ENCODE measurements at places on chromosomes 3 and 15. TPM values are rescaled to one million over a fixed set of nuclear protein-coding genes. Genes with fewer than 3 reads are reported as not detected.

CNOT10 gene
- total RNA-seq, result 26.1 TPM

RHCG gene
- 3.0 TPM for total RNA-seq

CCDC71 gene
- 14.1 TPM for total RNA-seq

ITGA11 gene
- total RNA-seq, result 0.28 TPM

DNA sequence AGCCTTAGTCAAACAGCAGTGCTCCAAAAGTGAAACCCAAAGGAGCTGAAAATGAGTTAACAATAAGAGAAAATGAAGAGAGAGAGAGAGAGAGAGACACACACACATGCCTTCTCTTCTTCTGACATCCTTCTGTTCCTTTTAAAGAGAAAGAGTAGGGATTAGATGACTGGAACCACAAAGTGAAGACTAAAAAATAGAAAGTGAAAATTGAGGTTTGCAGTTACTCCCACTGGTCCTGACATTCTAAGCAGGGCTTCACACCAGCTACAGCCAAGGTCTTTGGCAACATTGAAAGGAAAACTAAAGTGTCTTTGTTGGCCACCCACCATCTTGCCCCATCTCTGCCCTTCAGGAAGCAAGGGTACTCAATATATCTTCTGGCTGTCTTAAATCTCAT is 59.2 kb downstream of the USP50 start:
- H3K4me1 ChIP-seq, result no peaks in the 10 kb centered on the region
- H3K36me3 ChIP-seq, result peaks cover 26% of the 10 kb centered on the region
- H3K4me3 ChIP-seq, result no peak overlapping the region
- H3K27ac ChIP-seq, result no peak overlapping the region

GRCh38 chr3:1092771-1093170 is at the start of gene CNTN6:
Gene CNTN6 (plus strand): TSS chr3:1093024. CDS start chr3:1148009, 54,985 bp downstream.
- H3K27me3 ChIP-seq, result no peaks in the 10 kb centered on the region
- no peaks in the 10 kb centered on the region for H3K36me3 ChIP-seq
- no peak for DNase-seq
- H3K4me1 ChIP-seq, result no peaks in the 10 kb centered on the region

DNA sequence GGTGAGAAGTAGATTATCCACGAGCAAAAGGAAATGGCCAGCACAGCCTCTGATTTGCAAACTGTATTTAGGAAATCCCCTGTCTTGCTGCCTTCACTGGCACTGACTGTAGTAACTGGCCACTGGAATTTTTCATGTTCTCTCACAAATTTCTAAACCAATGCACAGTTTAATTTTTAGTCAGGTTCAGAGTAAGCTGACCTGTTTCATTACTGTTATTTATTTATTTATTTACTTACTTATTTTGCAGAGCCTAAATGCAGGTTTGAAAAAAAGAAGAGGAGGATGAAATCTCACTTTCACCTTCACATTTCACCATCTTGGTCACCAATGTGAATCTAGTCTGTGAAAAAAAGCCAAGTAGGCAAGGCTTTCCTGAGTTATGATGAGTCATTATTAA is 291.0 kb downstream of the PLOD2 start:
- no peaks in the 10 kb centered on the region for H3K27me3 ChIP-seq
- H3K27ac ChIP-seq, result no peak overlapping the region
- no peaks in the 10 kb centered on the region for H3K4me1 ChIP-seq

DNA sequence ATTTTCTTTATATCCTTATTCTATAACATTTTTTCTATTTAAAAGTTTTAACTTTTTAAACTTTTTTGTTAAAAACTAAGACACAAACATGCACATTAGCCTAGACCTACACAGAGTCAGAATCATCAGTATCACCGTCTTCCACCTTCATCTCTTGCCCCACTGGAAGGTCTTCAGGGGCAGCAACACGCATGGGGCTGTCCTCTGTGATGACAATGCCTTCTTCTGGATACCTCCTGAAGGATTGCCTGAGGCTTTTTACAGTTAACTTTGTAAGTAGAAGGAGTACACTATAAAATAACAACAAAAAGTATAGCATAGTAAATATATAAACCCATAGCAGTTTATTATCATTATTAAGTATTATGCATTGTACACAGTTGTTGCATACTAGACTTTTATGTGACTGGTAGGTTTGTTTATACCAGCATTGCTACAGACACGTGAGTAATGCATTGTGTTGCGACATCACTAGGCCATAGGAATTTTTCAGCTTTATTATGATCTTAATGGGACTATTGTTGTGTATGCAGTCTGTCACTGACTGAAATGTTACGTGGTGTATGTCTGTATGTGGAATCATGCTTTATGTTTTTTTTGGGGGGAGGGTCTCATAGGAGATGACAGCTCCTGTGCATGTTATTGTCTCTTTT is 18.2 kb downstream of the ATP1B3 start:
- no peaks in the 10 kb centered on the region for H3K36me3 ChIP-seq
- no peak for DNase-seq
- no peaks in the 10 kb centered on the region for H3K27me3 ChIP-seq

DNA sequence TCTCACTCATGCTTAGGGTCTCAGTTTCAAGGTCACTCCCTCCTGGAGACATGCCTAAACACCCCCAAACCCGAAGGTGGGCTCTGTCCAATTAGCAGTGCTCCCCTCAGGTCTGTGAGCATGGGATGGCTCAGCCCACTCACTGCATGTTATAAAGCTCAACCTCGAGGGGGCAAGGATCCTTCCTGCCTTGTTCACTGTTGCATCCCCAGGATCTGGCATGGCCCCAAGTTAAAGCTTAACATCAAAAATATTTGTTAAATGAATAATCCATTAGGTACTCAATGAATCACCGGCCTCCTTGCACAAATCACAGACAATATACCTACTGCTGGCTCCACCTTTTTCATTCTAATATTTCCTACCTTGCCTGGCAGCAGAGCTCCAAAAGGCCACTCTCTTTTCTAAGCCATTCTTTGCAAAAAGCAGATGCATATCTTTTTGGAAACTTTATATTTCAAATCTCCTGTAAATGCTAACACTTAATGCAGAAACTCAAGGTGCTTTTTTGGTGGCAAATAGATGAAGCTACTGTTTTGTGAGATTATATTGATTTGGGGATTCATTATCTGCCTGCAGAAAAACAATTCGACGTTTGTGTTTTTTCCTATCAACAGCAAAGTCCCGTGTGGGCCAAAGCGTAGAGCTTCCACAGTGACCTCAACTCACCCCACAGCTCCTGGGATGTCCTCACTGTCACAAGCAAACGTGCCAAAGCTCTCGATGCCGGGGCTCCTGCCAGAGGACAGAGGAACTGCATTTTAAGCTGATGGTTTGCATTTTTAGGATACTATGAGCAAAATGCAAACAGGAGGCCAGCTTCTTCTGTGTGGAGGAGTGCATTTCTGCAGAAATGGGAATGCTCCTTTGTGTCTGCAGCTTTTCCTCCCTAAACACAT is 35.4 kb downstream of the PCOLCE2 start:
- peaks cover 9% of the 10 kb centered on the region for H3K4me1 ChIP-seq
- no peaks in the 10 kb centered on the region for H3K27me3 ChIP-seq
- no peak overlapping the region for H3K4me3 ChIP-seq
- DNase-seq, result no peak
- no peaks in the 10 kb centered on the region for H3K36me3 ChIP-seq
- no peak overlapping the region for H3K27ac ChIP-seq

- H3K4me3 ChIP-seq, result no peak overlapping the region
- H3K27me3 ChIP-seq, result no peaks in the 10 kb centered on the region
- no peaks in the 10 kb centered on the region for H3K36me3 ChIP-seq
- no peaks in the 10 kb centered on the region for H3K4me1 ChIP-seq
- no peak overlapping the region for H3K27ac ChIP-seq
These were observed 92.8 kb upstream of the TGFBR2 start for GRCh38 chr3:30513374-30514152.

DNA sequence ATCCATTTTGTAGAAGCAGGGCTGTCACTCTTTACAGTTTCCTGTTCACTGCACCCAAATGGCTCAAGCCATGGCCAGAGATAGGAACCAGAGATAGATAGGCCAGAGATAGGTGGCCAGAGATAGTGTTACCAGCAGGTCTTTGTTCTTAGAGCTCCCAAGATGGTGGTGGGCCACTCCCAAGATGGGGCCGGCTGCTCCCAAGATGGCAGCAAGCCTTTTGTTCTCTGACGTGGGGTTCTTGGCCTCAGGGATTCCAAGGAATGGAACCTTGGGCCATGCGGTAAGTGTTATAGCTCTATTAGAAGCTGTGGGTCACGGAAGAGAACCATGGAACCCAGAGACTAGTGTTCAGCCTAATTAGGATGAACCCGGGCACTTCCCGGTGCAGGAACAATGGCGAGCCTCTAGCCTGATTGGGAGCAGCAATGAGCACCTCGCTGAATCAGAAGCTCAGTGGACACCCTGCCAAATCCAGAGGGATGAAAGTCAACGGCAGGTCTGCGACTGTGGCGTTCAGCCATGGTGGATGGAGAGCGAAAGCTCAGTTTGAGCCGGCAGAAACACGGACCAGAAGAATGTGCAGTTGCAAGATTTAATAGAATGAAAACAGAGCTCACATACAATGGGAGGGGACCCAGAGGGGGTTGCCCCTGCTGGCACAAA is 45.0 kb upstream of the CD96 start:
- DNase-seq, result no peak
- H3K4me3 ChIP-seq, result no peak overlapping the region
- no peak overlapping the region for H3K27ac ChIP-seq
